ENCODE measurements at places on chromosomes 3 and 15.

DNA sequence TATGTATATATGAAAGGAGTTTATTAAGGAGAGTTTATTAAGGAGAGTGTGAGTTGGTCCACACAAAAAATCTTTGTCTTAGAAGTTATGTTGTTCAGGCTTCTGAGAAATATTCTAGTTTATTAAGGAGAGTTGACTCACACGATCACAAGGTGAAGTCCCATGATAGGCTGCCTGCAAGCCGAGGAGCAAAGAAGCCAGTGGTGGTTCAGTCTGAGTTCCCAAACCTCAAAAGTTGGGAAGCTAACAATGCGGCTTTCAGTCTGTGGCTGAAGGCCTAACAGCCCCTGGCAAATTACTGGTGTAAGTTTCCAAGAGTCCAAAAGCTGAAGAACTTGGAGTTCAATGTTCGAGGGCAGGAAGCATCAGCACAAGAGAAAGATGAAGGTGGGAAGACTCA, 42.4 kb upstream of the DAZL start:
- no peak for DNase-seq
- no peak overlapping the region for H3K27ac ChIP-seq
- no peaks in the 10 kb centered on the region for H3K27me3 ChIP-seq
- H3K36me3 ChIP-seq = no peaks in the 10 kb centered on the region

- H3K27me3 ChIP-seq = no peaks in the 10 kb centered on the region
- peaks cover 6% of the 10 kb centered on the region for H3K4me1 ChIP-seq
- H3K27ac ChIP-seq = no peak overlapping the region
- H3K4me3 ChIP-seq = no peak overlapping the region
- DNase-seq = no peak
These were observed 44.3 kb downstream of the PXYLP1 start for GRCh38 chr3:141275973-141276372.

GRCh38 chr3:177119829-177120228, 77.5 kb downstream of the TBL1XR1 start:
- DNase-seq = no peak
- H3K36me3 ChIP-seq = no peaks in the 10 kb centered on the region
- no peak overlapping the region for H3K4me3 ChIP-seq
- H3K4me1 ChIP-seq = peaks cover 6% of the 10 kb centered on the region
- no peaks in the 10 kb centered on the region for H3K27me3 ChIP-seq

- H3K27ac ChIP-seq = peak overlapping the region; percentile 16
- H3K4me1 ChIP-seq = no peaks in the 10 kb centered on the region
- DNase-seq = no peak
- H3K4me3 ChIP-seq = no peak overlapping the region
These were observed 152.3 kb downstream of the FBN1 start for GRCh38 chr15:48493084-48493762.

DNA sequence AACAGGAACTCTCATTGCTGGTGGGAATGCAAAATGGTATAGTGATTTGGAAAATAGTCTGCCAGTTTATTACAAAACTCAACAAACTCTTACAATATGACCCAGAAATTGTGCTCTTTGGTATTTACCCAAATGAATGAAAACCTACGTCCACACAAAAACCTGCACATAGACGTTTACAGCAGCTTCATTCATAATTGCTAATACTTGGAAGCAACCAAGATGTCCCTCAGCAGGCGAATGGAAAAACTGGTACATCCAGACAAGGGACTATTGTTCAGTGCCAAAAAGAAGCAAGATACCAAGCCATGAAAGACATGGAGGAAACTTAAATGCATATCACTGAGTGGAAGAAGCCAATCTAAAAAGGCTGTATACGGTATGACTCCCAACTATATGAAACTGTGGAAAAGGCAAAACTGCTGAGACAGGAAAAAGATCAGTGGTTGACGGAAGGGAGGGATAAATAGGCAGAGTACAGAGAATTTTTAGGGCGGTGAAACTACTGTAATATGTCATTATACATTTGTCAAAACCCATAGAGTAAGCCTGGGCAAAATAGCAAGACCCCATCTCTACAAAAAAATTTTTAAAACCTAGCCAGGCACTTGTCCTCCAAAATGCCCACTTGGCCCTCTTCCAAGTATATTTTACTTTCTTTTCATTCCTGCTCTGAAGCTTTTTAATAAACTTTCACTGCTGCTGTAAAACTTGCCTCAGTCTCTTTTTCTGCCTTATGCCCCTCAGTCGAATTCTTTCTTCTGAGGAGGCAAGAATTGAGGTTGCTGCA, 4.9 kb upstream of the MKRN2OS start:
- H3K36me3 ChIP-seq = no peaks in the 10 kb centered on the region
- H3K4me3 ChIP-seq = no peak overlapping the region
- no peak overlapping the region for H3K27ac ChIP-seq
- no peak for DNase-seq
- H3K27me3 ChIP-seq = no peaks in the 10 kb centered on the region
- no peaks in the 10 kb centered on the region for H3K4me1 ChIP-seq

GRCh38 chr3:74049444-74049843, 424.7 kb upstream of the PDZRN3 start:
- no peaks in the 10 kb centered on the region for H3K4me1 ChIP-seq
- no peaks in the 10 kb centered on the region for H3K36me3 ChIP-seq
- DNase-seq = no peak
- H3K27ac ChIP-seq = no peak overlapping the region

DNA sequence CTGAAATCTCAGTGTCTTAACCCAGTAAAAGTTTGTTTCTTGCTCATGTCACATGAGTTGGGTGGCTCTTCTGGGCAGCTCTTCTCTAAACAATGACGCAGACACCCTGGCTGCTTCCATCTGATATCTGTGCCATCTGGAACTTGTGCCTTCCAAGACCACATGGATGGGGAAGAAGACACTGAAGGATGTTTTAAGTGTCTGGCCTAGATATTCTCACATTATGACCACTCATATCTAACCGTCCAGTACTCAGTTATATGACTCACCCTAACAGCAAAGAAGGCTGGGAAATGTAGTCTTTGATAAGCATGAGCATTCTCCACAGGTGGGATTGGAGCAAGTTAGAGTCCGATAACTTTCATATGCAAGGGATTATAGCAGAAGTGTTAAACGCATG, 66.4 kb downstream of the RYR3 start:
- no peaks in the 10 kb centered on the region for H3K36me3 ChIP-seq
- H3K4me3 ChIP-seq = no peak overlapping the region
- no peaks in the 10 kb centered on the region for H3K27me3 ChIP-seq
- no peaks in the 10 kb centered on the region for H3K4me1 ChIP-seq

- no peak for DNase-seq
- no peaks in the 10 kb centered on the region for H3K36me3 ChIP-seq
- no peaks in the 10 kb centered on the region for H3K4me1 ChIP-seq
- H3K27me3 ChIP-seq = no peaks in the 10 kb centered on the region
- no peak overlapping the region for H3K27ac ChIP-seq
These were observed 103.3 kb downstream of the WDR76 start for GRCh38 chr15:43930079-43930478.

DNA sequence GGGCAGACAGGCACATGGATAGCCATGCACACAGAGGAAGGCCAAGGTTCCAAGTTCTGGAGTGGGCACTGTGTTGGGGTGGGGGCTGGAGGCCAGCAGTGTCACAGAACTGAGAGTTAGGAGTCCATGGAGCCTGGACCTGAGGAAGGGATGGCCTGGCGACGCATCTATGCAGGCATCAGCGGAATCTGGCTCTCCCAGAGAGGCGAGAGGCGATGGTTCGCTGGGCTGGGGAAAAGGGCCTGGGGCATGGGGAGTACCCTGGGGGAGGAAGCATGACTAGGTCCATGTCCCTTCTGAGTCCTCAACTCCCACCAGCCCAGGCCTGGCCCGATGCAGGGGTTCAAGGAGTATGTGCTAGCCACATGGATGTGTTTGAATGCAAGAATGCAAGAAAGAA, 192.8 kb upstream of the LINGO1 start:
- H3K27ac ChIP-seq = no peak overlapping the region
- no peak for DNase-seq
- no peak overlapping the region for H3K4me3 ChIP-seq
- H3K27me3 ChIP-seq = no peaks in the 10 kb centered on the region
- no peaks in the 10 kb centered on the region for H3K4me1 ChIP-seq
- H3K36me3 ChIP-seq = no peaks in the 10 kb centered on the region

DNA sequence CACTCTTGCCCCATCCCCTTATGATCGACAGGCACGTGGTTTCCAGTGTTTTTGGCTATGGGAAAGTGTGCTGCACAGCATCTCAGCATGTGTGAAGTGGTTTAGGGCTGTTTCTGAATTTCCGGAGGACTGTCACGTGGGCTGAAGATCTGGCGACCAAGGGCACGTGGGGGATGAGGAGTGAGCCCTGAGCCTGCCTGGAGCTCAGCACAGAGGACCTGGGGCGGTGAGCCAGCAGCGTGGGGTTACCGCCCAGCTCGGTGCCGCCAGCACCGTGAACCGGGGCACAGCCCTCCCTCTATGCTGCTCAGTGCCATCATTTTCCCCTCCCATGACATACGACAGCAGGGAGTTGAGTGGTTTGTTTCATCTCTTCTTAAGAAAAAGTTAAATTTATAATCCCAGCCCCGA, 150.2 kb downstream of the DNAJB8 start:
- DNase-seq = no peak
- no peak overlapping the region for H3K27ac ChIP-seq
- no peaks in the 10 kb centered on the region for H3K36me3 ChIP-seq
- no peak overlapping the region for H3K4me3 ChIP-seq
- no peaks in the 10 kb centered on the region for H3K27me3 ChIP-seq

DNA sequence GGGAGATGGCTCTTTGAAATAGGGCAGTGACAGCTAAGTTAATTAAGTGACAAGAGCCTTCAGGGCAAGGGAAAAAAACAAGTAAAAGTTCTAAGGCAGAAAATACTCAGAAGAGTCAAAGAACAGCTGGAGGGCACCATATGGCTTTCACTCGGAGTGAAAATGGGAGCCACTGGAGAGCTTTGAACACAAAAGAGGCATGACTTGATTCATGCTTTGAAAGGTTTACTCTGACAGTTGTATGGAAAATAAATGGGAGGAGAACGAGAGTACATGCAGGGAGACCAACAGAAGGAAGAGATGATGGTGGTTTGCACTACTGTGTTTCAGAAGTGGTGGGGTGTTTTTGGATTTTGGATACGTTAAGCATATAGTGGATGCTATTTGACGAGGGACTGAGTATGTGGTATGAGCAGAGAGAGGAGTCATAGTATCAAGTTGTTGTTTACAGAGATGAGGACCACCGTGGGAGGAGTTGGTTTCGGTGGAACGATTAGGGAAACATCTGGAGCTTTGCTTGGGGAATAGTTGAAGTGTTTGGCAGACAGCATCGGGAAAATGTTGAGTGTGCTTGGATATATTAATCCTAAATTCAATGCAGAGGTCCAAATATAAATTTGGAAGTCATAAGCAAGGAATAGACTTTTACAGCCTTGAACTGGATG, 411.5 kb downstream of the GABRG3 start:
- H3K4me1 ChIP-seq = no peaks in the 10 kb centered on the region
- no peak for DNase-seq
- no peaks in the 10 kb centered on the region for H3K36me3 ChIP-seq

Data from breast epithelium (tissue), 4 donors.